G401 (cell line): ENCODE measurements at places on chromosomes 1 and 21. TPM values are rescaled to one million over a fixed set of nuclear protein-coding genes. Genes with fewer than 3 reads are reported as not detected.
A peak's percentile ranks its signal among the peaks of the same experiment; 100 is the strongest.

The ABCG1 gene
- total RNA-seq, result 2.0 and 6.0 TPM in 2 replicates

The LAMTOR5 gene
- total RNA-seq, result 68.1 and 100 TPM in 2 replicates

The PBXIP1 gene
- 25.9 and 36.5 TPM in 2 replicates for total RNA-seq

The FBXO2 gene
- 138 and 175 TPM in 2 replicates for total RNA-seq

The ZNF362 gene
- total RNA-seq, result 13.5 and 14.2 TPM in 2 replicates

The NUP210L gene
- not detected in 2 replicates for total RNA-seq

The VWA5B1 gene
- total RNA-seq, result not detected in 2 replicates

The CYP4A11 gene
- not detected in 2 replicates for total RNA-seq

The DISP3 gene
- not detected in 2 replicates for total RNA-seq

The KRTAP11-1 gene
- not detected in 2 replicates for total RNA-seq

The MMP23B gene
- total RNA-seq, result 1.1 and 1.3 TPM in 2 replicates

The AK2 gene
- 244 and 260 TPM in 2 replicates for total RNA-seq

The CRB1 gene
- not detected in 2 replicates for total RNA-seq

The DNAJC6 gene
- 1.4 and 2.5 TPM in 2 replicates for total RNA-seq

The ADCY10 gene
- total RNA-seq, result not detected in 2 replicates

The HSPB7 gene
- total RNA-seq, result 3.2 and 7.1 TPM in 2 replicates

DNA sequence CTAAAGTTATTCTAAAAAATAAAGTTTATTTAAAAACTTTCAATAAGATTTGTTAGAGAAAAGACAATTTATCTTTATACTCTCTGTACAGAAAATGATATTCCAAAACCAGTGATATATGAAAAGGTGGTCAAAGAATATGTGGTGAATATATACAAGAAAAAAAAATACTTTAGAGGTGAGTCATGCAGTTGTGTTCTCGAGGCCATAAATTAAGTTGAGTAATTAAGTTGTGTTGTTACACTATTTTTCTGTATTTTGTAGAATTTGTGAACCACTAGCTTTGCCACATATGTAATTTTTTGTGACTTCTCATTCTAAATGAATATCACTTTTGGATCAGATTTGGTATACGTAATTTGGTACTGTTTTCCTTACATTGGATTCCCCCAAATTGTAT lies 23.6 kb upstream of the DUSP10 start:
- DNase-seq, result no peak

GRCh38 chr1:207084701-207085180 lies 3.9 kb upstream of the C4BPB start:
- DNase-seq, result peak; percentile 53

- DNase-seq, result peak; percentile 81
Measured at GRCh38 chr1:155976062-155976912, 2.1 kb downstream of the ARHGEF2 start.

DNA sequence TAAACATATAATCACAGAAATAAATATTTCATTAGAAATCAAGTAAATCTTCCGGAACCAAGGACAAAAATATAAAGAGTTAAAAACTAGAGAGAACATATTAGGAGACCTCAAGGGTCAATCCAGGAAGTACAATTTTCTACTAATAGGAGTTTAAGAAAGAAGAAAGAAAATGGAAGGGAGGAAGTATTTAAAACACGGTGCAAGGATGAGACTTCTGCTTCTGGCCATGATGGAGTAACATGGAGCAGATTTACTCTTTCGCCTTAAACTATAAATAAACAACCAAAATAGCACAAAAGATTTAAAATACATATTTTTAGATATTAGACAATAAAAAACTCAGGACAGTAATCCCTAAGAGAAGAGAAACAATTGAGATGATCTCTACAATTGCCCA lies 12.6 kb upstream of the IFNAR1 start:
- DNase-seq, result no peak

- peak; percentile 66 for DNase-seq
Measured at GRCh38 chr1:16063226-16063829, 10.1 kb downstream of the FAM131C start.

- peak; percentile 24 for DNase-seq
Measured at GRCh38 chr1:111516005-111516535, 12.6 kb upstream of the ADORA3 start.

GRCh38 chr21:29219165-29219770 lies 79.5 kb upstream of the BACH1 start:
- no peak for DNase-seq

DNA sequence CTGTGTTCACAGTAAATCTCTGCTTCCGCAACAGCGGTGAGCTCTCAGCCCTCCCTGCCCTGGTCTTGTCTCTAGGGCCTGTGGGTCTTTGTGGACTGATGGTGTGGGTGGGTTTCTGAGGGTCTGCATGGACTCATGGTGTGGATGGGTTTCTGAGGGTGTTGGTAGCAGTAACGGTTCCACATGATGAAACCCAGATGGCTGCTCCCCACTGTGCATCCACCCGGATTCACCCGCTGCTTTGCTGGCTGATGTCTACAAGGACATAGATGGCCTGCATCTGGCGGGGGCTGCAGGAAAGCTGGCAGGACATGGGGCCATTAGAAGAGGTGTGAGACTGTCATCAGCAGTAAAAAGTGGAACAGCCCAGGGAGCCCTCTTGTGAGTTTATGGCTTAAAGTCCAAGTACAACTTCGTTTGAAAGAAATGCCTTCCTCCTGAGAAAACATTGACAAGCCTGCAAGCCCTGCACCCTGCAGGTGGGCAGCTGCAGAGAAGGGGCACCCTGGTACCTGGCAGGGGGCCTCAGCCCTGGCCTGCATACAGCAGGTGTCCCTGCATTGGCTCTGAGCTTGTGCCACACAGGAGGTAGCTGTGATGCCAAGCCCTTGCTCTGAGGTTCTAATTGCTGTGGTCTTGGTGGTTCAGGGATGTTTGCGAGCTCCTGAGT lies 156.9 kb upstream of the COL6A1 start:
- no peak for DNase-seq

DNA sequence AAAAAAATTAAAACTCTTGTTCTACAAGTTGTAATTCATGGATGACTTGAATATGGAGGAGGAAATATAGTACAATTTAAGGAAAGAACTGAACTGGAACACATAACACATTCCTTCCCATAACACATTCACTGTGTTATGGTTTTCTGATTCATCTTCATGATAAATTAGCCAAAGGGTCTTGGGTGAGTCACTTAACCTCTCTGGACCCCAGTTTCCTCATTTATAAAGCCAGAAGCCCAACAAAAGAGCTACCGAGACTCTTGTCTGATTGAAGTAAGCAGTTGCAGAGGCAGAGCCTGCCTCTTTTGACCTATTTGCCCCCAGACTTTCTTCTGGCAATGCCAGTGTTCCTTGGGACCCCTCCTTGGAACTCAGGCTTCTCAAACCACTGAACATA lies 161.9 kb upstream of the KCTD3 start:
- no peak for DNase-seq

- no peak for DNase-seq
Measured at GRCh38 chr1:97634758-97635157, 286.1 kb downstream of the DPYD start.

DNA sequence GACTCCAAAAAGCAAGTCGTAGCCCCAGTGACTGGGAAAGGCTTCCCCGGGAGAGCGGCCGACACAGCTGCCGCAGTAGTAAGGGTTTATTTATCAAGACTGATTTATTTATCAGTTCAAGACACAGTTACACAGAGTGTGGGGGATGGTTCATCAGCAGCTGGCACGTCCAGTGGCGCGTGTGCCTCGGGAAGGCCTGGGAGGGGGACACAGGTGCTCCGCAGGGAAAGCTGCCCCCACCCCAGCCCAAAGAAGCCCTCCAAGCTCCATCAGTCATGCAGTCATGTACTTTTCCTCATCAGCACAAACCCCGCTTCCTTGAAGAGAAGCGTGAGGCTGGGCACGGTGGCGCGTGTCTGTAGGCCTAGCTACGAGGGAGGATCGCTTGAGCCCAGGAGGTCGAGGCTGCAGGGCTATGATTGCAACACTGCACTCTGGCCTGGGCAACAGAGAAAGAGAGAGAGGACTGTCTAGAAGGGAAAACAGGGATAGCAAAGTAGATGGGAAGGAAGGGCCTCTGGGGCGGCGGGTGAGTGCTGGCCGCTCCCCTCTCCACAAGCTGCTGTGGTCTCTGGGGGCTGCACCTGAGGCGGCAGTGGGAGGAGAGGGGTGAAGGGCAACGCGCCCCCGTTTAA lies 53.2 kb downstream of the PRKCZ start:
- no peak for DNase-seq

DNA sequence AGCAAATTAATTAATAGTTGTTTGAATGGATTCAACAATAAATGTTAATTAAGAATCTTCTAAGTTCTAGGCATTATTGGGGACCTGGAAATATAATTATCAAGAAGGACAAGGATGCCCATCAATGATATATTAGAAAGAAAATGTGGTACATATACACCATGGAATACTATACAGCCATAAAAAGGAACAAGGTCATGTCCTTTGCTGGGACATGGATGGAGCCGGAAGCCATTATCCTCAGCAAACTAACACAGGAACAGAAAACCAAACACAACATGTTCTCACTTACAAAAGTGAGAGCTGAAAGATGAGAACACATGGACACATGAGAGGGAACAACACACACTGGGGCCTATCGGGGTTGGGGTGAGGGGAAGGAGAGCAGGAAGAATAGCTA lies 141.4 kb upstream of the JUN start:
- no peak for DNase-seq

DNA sequence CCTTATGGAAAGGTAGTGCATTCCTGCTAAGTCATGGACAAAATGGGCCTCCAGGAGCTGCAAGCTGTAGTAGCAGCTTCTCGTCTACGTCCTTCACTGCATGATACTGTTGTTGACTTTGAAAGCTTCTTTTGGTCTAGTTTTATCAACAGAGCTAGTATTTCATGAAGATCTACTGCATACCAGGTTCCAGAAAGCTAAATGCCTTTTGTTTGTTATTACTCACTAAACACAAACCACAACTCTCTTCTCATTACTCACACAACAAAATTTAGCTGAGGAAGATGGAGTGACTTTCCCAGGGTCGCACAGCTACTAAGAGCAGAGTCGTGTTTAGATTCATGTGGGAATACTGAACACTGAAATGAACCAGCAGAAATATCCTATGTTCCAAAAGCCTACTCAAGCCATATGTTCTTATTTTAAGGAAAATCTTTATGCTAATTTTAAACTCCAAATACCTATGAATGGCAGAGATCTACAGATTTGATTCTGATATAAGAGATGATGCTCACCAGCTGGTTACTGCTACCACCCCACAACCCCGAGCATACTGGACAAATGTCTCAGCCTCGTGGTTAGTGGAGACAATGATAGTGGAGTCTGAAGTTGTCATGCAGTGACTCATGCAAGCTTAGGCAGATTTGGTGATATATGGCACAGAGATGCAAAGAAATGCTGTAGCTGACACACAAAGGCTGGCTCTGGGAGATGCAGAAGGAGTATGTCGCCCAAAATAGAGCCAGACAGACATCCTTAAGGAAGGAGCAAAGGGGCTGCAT lies 20.6 kb downstream of the PGBD2 start:
- DNase-seq, result no peak

- DNase-seq, result no peak
Measured at GRCh38 chr1:24754229-24754628, 9.0 kb downstream of the CLIC4 start.

- DNase-seq, result no peak
Measured at GRCh38 chr1:107776900-107777663, 187.9 kb downstream of the VAV3 start.

DNA sequence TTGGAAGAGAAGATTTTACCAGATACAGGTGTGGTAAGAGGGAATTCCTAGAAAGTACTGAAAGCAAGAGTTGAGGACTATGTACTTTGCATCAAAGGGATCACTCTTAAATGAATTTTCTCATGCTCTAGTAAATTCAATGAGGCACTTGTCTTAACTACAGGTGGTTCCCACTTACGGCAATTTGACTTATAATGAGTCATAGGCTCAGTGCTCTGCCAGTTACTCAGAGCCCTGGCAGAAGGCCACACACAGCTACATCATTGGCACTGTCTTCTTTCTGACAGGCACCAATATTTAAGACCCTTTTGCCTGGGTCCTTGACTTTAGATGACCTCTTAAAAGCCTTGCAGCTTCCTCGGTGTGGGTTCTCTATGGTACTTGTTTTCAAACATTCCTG lies 15.9 kb upstream of the ADAMTS5 start:
- DNase-seq, result no peak

DNA sequence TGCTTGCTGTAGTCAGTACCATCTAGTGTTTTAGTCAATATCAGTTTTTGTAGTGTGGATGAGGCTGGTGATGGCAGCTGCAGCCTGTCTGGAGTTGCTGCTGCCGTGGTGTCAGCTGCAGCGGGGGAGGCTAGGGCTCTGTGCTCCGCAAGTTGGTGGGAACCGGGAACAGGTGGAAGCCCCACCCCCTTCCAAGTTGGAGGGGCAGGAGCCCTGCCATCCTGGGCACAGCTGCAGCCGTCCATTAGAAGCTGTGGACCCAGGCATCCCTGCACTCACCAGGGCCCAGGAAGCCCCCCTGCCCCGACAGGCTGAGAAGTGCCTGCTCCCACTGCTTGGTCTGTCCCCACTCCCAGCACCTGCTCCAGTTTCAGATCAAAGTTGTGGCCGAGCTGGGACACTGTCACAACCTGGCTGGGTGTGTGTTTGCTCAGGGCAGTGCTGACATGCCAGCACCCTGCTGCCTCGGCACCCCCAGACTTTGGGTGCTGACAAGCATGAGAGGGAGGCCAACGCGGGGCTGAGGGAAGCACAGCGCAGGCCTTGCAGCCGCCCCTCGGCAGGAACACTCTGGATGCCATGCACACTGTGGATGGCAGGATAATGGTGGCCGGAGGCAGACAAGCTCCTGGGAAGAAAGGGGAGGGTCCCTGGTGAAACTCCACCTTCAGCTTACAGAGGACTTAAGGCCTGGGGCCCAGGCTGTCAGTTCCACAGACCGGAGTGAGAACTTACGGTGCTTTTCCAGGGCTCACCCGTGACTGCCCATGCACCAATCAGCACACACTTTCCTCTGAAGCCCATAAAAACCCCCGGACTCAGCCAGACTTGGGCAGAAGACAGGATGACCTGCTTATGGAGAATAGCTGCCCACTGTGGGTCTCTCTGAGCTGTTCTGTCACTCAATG lies 86.9 kb downstream of the ADARB1 start:
- no peak for DNase-seq

DNA sequence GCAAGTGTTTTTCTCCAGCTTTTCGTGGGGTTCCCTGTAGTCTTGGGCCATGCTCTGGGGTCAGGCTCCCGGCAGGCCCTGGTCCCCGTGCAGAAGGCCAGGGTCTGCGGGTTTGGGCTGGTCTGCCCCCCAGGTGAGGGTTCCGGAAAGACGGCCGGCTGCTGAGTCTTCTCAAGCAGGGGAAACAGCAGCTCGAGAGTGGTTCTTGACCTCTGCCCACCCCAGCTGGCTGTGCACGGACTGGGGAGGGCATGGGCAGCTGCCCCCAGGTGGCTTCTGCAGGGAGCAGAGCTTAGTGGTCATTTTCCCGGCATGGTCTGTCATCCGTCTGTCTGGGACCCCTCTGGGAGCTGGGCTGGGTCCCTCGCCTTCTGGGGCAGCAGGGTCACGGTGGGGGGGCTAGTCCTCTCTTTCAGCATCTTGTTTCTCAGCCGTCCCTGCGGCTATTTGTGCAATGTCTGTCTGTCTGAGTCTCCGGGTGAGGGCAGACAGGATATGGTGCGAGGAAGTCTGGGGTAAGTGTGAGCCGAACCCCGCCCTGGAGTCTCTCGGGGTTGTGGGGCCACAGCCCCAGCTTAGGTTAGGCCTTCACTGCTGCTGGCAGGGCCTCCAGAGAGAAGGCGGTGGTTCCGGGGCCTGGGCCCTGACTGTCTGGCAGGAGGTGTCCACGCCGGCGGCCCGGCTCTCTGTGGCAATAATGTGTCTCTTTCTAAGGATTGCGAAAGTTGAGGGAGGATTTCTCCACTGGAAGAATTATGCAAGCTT lies 6.1 kb downstream of the SKI start:
- peak; percentile 52 for DNase-seq

GRCh38 chr1:68141071-68142021 lies 90.9 kb upstream of the DIRAS3 start:
- no peak for DNase-seq

- DNase-seq, result peak; percentile 66
Measured at GRCh38 chr1:156123356-156124196, 9.1 kb downstream of the LMNA start.

- no peak for DNase-seq
Measured at GRCh38 chr1:7107109-7107830, 322.0 kb downstream of the CAMTA1 start.
